ENCODE measurements at places on chromosomes 13 and 19.
A peak's percentile ranks its signal among the peaks of the same experiment; 100 is the strongest.

DNA sequence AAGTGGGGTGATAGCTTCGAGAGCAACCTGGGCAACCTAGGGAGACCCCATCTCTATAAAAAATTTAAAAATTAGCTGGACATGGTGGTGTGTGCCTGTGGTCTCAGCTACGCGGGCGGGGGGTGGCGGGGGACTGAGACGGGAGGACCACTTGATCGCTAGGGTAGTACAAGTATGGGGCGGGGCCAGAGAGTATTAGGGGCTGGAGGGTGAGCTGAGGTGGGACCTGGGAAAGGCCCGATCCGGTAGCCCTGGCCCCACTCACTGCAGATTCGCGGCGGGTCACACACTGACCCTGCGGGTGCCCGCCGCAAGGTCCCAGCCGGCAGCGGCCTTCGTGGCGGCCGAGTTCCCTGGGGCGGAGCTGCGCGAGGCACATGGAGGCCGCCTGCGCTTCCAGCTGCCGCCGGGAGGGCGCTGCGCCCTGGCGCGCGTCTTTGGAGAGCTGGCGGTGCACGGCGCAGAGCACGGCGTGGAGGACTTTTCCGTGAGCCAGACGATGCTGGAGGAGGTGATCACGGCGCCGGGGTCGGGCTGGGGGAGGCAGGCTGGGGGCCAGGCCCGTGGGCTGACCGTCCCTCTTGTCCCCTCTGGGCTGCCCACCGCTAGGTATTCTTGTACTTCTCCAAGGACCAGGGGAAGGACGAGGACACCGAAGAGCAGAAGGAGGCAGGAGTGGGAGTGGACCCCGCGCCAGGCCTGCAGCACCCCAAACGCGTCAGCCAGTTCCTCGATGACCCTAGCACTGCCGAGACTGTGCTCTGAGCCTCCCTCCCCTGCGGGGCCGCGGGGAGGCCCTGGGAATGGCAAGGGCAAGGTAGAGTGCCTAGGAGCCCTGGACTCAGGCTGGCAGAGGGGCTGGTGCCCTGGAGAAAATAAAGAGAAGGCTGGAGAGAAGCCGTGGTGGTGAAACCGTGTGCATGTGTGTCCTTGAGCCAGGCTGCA is 2.0 kb upstream of the ARHGAP45 start:
- DNase-seq: no peak

GRCh38 chr13:109569958-109570711 is 216.2 kb downstream of the IRS2 start:
- no peak for DNase-seq

GRCh38 chr13:99311137-99311536 is 3.9 kb upstream of the GPR183 start:
- no peak for DNase-seq

DNA sequence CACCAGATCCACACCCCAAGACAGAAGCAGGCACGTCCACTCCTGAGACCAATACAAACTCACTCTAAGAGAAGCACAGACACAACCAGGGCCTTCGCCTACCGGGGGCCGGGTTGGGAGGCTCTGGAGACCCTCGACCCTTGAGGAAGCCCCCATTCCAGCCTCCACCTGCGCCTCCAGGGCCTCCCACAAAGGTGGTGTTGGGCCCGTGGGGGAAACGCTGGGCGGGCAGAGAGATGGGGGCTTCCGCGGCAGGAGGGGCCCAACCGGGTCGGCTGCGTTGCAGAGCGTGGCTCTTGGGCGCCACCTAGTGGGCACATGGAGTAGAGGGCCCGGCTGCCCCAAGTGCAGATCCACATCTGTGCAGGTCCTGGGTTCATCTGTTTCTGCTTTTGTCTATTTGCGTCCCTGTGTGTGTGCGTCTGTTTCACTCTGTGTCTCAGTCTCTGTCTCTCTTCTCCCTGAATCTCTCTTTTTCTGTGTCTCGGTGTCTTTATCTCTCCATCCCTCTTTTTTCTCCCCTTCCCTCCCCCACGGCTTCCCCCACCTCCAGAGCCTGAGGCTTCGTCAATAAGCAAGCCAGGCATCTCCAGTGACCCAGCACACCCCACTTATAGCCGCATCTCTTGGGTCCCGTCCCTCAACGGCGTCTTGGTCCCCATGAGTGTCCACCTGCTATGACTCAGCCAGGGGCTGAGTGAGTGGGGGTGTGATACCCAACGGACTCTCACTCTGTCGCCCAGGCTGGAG is 10.5 kb upstream of the TINCR start:
- DNase-seq: peak; percentile 1

GRCh38 chr13:80664950-80665349 is 324.0 kb upstream of the SPRY2 start:
- DNase-seq: no peak

GRCh38 chr13:47678201-47678968 is 322.7 kb downstream of the SUCLA2 start:
- no peak for DNase-seq

- no peak for DNase-seq
Measured at GRCh38 chr13:81406022-81406421, 1065.1 kb upstream of the SPRY2 start.

- no peak for DNase-seq
Measured at GRCh38 chr19:39297931-39298634, 1.9 kb downstream of the IFNL1 start.

- no peak for DNase-seq
Measured at GRCh38 chr19:55392820-55393761, 7.4 kb downstream of the RPL28 start.

GRCh38 chr13:56720841-56721240 is 419.9 kb upstream of the PRR20A start:
- DNase-seq: no peak

- no peak for DNase-seq
Measured at GRCh38 chr13:99044764-99045163, 66.9 kb upstream of the DOCK9 start.

GRCh38 chr13:36480726-36481427 is 48.6 kb downstream of the CCNA1 start:
- no peak for DNase-seq

GRCh38 chr13:52830946-52831345 is 17.5 kb downstream of the PCDH8 start:
- no peak for DNase-seq

DNA sequence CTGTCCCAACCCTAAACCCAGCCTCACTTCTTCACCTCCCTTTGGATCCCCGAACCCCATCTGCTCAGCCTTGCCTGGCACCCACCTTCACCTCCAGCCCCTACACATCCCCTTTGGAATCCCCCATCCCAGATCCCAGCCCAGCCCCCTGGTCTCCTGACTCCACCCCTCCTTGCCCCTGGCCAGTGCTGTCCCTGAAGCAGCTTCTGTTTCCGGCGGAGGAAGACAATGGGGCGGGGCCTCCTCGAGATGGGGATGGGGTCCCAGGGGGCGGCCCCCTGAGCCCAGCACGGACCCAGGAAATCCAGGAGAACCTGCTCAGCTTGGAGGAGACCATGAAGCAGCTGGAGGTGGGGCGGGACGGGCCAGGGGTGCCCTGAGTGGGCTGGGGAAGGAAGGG is 22.0 kb downstream of the ERFL start:
- DNase-seq: no peak

GRCh38 chr19:13053761-13054625 is 48.7 kb downstream of the LYL1 start:
- no peak for DNase-seq

DNA sequence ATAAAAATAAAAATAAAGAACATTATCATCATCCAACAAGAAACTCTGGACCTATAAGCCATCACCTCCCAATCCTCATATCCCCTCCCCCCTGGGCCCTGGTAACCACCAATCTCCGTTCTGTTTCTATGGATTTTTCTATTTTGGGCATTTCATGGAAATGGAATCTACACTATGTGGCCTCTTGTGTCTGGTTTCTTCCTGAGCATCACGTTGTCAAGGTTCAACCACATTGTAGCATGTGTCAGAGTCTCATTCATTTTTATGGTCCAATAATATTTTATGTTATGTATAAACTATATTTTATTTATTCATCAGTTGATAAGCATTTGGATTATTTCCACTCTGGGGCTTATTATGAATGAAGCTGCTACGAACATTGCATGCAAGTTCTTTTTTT is 26.9 kb downstream of the SULT2B1 start:
- DNase-seq: no peak

DNA sequence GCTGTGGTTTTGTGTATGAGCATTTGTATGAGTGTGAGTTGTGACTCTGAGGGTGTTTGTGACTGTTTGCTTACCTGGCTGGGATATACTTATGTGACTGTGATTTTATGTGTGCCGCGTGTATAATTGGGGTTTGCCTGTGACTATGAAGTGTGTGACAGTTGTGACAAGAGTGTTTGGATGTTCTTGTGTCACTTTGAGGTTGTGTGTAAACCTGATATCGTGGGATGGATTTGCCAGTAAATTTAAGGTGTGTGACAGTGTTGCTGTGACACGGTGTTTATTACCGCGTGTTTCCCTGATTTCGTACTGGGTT is 442 bp downstream of the ZNF420 start:
- no peak for DNase-seq

DNA sequence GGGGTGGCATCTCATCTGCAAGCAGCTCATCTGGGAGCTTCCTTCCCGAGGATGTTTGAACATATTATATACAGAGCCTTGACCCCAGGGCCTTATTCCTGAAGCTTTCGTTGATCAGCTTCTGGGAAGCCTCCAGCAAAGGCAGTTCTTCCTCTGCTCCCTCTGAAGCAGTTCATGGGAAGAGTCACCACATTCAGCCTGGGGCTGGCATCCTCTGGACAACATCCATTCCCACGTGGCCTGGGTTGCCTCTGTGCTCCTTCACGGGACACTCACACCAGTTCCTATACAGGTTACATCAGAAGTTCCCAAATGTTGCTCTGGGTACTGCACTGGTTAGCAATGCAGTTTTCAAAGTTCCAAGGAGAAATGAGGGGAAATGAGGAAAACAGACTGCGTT is 29.6 kb downstream of the COL4A2 start:
- no peak for DNase-seq

DNA sequence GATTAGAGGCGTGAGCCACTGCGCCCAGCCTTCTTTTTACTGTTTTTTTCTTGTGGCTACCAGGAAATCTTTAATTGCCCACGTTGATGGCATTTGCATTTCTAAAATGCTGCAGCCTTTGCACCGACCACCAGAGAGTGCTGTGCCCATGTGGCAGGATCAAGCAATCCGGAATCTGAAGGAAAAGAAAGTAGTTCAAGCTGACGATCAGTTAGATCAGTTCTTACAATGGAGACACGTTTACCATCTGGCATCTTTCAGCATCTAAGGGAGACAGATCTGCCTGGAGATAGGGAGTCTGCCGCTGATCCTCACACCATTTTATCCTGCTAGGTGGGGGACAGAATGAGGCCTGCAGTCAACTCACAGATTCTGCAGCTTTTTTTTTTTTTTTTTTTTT is 19.9 kb downstream of the TINCR start:
- DNase-seq: peak; percentile 18

- no peak for DNase-seq
Measured at GRCh38 chr13:39159846-39160370, 121.7 kb downstream of the NHLRC3 start.

GRCh38 chr19:11324079-11324661 is 15.3 kb downstream of the RAB3D start:
- no peak for DNase-seq

DNA sequence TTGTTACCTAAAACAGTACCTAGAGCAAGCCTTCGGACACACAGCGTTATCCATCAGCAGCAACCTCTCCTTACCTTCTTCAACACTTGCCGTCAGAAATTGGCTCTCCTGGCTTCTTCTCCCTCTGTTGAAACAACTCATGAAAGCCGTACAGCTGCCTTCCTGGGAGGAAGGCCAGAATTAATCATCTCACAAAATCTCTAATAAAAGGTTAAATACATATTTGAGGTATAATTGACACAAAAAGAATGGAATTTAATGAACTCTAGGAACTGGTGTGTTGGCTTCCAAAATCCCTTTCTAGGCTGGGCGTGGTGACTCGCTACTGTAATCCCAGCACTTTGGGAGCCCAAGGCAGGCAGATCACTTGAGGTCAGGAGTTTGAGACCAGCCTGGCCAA is 37.3 kb upstream of the GTF2F2 start:
- DNase-seq: no peak

Data from NCI-H526 treated with DMSO at 0.1 percent for 48 hours (cell line).